Activated CD4-positive, alpha-beta T cell treated with anti-CD3 and anti-CD28 coated beads for 4 hours (primary cell): ENCODE measurements at places on chromosomes 5 and 9.

DNA sequence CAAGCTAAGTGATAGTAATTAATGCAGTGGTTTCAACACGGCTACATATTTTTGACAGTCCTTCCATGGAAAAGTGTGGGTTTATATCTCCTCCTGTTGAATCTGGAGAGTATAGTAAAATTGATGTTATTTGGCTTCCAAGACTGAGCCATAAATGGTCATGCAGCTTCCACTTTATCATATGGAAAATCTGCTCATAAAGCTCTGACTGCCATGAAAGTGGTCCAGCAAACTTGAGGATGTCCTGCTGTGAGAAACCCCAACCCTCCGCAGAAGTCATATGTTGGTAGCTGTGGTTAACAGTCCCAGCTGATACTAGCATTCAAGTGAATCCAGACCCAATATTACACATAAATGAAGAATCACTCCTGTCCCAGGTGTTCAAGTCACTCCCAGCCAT is 378.3 kb downstream of the KCTD16 start:
- no peak for DNase-seq

GRCh38 chr9:121666294-121666693 is 14.9 kb downstream of the DAB2IP start:
- no peak for DNase-seq

GRCh38 chr5:171673840-171674239 is 111.8 kb upstream of the SMIM23 start:
- no peak for DNase-seq

DNA sequence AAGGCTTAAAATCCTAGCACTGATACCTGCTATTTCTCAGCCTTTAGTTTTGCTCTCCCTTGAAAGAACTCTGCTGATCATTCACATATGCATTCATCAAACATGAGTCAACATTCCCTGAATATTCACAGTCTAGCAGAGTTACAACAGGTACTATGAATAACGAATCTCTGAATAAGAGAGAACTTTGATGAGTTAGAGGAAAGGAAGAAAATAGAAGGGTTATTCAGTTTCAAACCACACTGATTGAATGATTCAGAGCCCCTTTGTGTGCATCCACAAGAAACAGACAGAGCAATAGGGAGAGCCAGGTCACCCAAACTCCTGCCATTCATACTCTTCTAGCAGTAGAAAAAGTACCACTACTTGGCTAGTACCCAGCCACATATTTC is 36.0 kb downstream of the FOXD1 start:
- no peak for DNase-seq

DNA sequence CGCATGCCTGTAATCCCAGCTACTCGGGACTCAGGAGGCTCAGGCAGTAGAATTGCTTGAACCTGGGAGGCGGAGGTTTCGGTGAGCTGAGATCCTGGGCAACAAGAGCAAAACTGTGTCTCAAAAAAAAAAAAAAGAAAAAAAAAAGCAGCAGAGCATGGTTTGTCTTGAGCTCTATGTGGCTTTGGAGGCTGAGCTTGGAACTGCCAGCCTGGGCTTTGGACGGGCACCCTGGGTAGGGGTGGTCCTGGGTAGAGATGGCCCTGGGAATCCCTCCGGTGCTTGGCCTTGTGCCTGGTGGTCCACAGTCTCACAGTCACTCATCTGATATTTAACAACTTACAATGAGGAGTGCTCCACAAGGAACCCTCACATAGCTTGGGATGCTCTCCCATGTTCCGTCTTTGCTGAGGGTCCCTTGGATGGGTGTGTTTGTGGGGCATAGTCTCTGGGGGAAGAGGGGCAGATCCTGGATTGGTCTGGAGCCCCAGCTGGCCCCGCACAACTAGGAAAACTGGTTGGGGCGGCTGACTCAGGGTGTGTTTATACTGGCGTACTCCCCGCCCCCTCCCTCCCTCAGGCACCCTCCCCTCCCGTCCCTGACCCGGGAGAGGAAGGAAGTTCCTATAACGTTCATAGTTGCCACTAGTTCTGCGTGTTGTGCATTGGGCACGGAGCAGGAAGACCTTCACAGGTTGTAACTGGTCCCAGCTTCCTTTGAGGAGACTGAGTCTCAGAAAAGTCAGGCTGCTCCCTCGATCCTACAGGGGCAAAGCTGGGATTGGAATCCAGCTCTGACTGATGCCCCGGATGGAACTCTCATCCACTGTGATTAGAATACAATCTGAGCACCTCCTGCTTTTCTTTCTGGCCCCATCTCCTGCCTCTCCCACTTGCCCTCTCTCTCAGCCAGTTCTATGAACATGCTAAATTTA is 11.2 kb downstream of the IER5L start:
- peak; percentile 30 for DNase-seq

DNA sequence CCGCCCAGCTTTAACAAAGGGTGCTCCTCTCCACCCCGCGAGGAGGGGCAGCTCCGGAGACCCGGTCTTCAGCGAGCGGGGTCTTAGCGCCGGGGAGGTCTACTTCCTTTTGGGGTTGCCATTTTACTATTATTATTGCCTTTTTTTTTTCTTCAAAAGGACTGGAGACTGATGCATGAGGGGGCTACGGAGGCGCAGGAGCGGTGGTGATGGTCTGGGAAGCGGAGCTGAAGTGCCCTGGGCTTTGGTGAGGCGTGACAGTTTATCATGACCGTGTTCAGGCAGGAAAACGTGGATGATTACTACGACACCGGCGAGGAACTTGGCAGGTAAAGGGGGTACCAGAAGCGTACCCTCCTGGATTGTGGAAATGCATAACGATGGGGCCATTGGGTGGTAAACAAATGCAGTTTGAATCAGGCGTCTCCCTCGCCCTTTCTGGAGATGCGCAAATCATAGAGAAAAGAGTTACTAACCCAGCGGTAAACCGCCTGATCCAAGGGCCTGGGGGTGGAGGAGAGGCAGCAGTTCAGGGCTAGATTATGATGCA is 1.2 kb downstream of the DAPK1 start:
- no peak for DNase-seq

DNA sequence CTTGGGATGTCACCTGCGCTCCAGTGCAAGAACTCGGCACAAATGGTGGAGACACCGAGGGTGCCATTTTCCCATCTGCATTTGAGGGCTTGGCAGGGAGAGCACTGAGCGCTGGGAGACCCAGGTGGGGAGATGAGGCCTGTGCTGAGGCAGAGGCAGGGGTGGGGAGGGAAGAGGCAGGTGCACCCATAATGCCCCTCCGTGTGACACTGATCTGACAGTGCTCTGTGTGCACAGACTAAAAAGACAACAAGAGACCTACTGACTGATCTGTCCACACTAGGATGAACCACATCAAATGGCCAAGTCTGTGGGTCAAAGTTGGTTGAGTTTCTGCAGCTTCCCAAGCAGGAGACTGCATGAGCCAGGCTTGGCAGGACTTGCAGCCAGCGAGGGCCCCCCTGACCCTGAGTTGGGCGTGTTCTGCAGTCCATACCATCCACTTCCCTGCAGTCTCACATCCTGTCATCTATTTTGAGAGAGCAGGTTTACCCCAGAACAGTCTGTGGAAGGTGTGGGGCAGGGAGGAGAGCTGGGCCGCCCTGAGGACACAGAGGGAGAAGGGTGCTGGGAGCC is 41.9 kb downstream of the NEK6 start:
- no peak for DNase-seq

- peak; percentile 47 for DNase-seq
Observed at GRCh38 chr5:14413331-14413750, 168.3 kb upstream of the OTULINL start.

GRCh38 chr9:35599763-35600604 is 5.1 kb upstream of the TESK1 start:
- DNase-seq: no peak

DNA sequence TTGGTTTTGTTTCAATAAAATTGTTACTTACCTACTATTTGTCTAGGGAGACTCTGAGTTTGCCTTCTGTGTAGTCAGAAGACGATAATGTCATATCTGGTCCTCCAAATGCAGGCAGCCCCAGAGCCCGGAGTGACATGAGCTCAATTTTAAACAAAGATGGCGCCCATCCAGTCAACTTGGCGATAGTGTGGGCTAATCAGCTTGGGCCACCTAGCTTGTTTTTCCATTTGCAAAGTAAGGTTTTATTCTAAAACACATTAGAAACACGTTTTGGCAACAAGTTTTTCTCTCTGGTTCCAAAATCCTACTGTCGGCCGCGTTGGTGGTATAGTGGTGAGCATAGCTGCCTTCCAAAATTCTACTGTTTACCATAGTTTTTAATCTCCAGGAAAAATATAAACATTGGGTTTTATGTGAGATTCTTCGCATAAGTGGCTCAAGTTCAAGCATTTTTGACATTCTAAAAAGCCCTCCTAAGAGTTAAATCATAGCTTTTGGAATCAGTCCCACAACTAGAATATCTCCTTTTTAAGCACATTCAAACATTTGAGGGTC is 13.2 kb downstream of the TSC1 start:
- no peak for DNase-seq

- no peak for DNase-seq
Observed at GRCh38 chr5:58317808-58318207, 142.1 kb downstream of the PLK2 start.

DNA sequence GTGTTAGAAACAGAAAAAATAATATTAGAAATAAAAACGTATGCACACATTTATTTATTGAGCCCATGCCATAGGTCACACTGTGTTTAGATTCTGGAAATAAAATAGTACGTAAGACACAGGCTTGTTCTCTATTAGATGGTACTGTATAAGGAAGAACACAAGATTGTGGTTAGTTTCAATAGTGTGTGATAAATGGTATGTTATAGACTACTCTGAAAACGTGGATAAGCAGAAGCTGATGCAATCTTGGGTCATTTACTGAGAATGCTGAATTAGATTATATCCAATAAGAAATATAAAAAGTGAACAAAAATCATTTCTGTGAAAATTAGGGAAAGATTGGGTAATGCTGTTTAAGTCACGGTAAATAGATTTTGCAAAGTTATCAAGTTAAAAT is 1456.4 kb upstream of the ACO1 start:
- DNase-seq: no peak

DNA sequence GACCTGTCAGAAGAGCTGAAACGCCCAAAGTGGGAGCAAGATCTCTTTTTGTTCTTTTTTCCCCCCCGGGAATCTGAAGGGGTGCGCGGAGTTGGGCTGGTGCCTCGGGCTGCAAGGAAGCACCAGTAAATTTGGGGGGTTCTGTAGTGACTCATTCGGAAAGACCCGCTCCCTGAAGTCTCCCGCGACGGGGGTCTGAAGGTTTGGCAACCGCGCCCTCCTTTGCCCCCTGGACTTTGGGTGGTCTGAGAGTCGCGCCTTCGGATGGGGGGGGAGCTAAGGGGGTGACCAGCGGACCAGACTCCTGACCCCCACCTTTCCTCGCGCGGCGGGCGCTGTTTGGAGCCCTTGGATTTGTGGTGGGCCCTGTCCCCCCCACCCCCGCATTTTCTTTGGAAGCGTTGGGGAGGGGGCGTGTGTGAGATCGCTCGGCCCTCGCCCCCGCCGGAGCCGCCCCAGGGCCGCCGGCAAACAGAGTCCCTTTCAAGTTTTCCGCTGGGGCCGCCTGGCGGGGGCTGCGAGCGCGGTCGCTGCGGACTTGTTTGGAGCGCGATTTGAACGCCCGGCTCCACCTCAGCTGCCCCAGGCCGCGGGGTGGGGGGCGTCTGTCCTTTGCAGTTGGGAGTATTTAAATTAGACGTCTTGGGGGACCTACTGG is 2.0 kb downstream of the CXXC5 start:
- DNase-seq: no peak

GRCh38 chr5:2193142-2193541 is 310.4 kb upstream of the IRX4 start:
- DNase-seq: no peak

DNA sequence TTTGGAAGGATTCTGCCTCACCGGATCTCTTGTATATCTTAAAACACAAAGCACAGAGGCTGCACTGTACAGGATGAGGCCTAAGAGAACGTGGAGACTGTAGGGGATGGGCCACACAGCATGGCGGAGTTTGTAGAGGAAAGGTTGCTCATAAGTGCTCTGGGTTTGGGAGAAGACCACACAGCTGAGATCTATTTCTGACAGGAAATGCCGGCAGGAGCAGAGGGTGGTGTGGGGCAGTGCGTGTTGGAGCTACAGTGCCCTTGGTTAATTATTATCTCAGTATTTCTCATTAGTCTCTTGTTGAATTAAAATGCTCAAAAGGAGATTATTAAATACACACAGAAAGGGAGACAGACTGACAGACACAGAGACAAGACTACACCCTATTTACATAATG is 9.6 kb downstream of the PALM2AKAP2 start:
- no peak for DNase-seq
